ENCODE measurements at places on chromosomes 5 and 9.
A peak's percentile ranks its signal among the peaks of the same experiment; 100 is the strongest.

DNA sequence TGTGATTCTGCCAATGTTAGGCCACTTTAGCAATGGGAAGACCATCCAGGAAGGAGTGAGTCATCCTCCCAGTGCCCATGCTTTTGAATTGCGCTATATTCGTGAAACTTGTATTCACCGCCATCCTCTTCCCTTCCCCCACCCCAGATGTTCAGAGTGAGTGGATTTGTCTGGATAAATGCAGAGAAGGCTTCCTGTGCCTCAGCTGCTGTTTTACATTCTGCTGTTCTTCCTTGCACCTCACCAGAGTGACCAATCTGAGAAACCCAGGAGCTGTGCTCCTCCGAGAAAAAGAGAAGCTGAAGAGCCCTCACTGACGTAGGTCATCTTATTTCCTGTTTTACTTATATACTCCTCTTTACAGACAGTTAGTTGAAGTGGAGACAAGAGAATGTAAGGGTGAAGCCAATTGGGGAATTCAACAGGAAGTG, 24.6 kb upstream of the SVEP1 start:
- DNase-seq, result no peak

GRCh38 chr5:36214436-36214835, 27.3 kb downstream of the NADK2 start:
- DNase-seq, result no peak

DNA sequence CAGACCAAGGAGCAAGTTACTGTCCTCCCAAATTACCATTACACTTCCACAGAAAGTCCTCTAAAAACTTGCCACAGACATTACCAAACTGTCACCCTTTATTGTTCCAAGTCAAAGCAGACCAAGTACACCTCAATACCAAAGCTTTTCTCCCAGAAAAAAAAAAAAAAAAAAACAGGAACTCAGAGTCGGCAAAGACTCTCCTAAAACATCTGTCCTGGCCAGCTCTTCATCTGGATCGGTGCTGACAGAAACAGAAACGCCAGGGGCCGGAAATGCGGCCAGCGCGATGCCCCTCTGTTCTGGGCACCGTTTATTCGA, 718 bp downstream of the DEPDC1B start:
- DNase-seq, result no peak

DNA sequence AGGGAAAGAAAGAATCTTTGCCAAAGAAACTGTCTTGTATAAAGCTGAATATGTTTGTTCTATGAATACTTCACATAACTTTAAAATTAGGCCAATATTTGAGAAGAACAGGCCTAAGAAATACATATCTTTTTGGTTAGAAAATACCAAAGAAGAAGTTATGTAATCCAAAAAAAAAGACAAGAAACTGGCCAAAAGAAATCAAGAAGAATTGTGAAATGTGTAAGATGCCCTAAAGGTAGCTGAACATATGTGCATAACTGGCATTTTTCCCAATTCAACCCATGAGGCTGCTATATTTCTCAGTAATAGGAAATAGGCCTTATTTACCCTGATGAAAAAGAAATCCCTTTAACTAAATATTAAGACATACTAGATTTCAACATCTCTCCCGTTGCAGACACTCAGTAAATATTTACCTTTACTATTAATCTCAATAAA, 290.0 kb downstream of the CETN3 start:
- no peak for DNase-seq

DNA sequence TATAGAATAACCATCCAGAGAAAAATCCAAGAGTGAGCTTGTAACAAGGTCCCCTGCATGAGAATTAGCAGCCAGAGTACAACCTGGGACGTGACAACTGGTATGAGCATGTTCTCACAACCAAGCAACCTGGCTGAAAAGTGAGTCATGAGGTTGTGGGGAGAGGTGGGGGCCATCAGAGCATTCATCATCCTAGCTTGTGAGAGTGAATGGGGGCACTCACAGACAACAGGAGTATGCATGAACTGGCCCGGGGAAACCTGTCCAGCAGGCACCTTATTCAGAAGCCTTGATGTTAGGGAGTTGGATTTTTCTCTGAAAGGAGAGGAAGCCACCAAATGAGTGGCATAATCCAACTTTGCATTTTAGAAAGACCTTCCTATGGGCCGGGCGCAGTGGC, 113.0 kb downstream of the FRMD3 start:
- no peak for DNase-seq

GRCh38 chr9:14080959-14081542, 232.9 kb downstream of the NFIB start:
- no peak for DNase-seq

DNA sequence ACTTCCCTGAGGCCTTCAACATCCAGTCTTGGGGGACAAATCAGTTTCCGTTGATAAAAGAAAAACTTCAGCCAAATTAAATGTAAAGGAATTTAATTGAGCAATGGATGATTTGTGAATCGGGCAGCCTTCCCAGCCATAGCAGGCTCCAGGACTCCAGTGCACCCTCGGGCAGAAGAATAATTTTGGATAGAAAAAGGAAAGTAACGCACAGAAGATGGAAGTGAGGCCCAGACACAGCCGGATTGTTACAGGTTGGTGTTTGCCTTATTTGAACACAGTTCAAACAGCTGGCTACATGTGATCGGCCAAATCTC, 19.1 kb downstream of the MRPL36 start:
- no peak for DNase-seq

DNA sequence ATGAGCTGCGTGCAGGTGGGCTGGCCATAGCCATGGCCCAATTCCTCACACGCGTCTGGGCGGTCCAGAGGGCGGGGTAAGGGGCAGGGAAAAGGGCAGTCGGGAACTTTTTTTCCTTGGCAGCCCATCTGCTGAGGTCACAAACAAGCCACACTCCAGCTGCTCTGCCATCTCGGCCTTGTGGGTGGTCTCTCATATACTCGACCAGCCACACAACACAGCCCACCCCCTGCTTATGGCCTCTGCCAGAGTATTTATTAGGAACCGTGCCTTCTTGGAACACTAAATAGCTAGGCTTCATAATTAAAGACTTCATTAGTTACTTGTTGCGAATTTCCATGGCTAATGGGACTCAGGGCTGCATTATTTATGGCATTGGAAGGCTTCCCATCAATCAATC, 98.5 kb upstream of the LHFPL2 start:
- DNase-seq, result no peak

GRCh38 chr9:134961331-134962064, 43.8 kb upstream of the FCN1 start:
- DNase-seq, result peak; percentile 45

DNA sequence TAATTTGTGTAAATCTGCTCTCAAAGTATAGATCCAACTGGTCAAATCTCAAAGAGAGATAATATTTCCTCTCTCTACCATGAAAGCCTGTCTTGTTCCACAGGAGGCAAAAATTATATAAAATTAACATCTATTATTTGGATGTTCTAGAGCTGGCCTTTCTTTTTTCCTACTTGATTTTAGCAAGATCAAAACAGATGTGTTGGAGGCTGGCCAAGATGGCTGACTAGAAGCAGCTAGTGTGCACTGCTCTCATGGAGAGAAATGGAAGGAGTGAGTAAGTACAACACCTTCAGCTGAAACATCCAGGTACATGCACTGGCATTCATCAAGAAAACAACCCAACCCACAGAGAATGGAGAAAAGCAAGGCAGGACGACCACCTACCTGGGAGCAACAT, 298.6 kb upstream of the SLC24A2 start:
- no peak for DNase-seq

Data from sigmoid colon (tissue), 7 donors.